Fibroblast of the aortic adventitia (primary cell): ENCODE measurements at places on chromosomes 1 and 21.

DNA sequence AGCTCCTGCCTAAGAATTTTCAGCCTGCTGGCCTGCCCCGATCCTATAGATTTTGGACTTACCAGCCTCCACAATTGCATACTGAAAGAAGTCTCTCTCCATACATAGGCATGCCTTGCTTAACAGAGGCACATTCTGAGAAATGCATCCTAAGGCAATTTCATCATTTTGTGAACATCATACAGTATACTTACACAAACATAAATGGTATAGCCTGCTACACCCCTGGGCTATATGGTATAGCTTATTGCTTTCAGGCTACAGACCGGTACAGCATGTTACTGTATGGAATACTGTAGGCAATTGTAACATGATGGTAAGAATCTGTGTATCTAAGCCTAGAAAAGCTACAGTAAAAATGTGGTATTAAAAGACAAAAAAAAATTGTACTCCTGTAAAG lies 174.7 kb downstream of the NRIP1 start:
- no peak for DNase-seq

GRCh38 chr1:6239950-6240768 lies 3.8 kb upstream of the HES3 start:
- peak; percentile 41 for DNase-seq

GRCh38 chr1:96538111-96538641 lies 183.4 kb upstream of the PTBP2 start:
- DNase-seq = peak; percentile 79

GRCh38 chr21:16633831-16634459 lies 878.9 kb upstream of the CXADR start:
- DNase-seq = peak; percentile 64

GRCh38 chr1:9774712-9775679 lies 48.8 kb downstream of the CLSTN1 start:
- no peak for DNase-seq

DNA sequence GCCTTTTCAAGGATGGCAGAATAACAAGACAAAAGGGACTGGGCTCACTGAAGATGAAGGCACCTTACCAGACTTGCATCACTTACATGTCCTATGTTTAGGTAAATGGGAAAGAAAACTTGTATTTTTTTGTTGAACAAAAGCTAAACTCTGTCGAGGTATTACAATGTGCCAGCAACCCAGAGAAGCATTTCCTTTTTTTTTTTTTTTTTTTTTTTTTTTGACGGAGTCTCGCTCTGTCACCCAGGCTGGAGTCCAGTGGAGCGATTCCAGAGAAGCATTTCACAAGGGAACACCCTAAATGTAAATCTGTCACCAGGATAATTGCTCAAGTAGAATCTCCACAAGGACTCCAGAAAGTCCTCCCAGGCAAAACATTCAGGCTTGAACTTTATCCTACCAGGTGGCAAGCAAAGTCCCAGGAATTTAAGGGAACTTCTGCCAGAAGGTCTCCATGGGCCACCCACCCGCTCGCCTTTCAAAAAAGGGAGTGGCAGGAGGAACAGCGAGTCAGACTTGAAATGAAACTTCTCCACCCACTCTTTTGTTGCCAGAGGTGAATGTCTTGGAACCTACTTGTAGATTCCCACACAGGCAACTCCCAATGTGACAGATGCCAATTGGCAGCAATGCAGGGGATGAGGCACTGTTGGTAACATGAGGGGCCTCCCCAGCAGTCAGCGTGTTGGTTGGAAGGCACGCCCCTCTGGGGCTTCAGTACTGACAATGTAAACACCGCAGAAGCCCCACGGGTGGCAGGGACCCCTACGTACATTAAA lies 125.0 kb downstream of the TIAM1 start:
- DNase-seq = peak; percentile 87

DNA sequence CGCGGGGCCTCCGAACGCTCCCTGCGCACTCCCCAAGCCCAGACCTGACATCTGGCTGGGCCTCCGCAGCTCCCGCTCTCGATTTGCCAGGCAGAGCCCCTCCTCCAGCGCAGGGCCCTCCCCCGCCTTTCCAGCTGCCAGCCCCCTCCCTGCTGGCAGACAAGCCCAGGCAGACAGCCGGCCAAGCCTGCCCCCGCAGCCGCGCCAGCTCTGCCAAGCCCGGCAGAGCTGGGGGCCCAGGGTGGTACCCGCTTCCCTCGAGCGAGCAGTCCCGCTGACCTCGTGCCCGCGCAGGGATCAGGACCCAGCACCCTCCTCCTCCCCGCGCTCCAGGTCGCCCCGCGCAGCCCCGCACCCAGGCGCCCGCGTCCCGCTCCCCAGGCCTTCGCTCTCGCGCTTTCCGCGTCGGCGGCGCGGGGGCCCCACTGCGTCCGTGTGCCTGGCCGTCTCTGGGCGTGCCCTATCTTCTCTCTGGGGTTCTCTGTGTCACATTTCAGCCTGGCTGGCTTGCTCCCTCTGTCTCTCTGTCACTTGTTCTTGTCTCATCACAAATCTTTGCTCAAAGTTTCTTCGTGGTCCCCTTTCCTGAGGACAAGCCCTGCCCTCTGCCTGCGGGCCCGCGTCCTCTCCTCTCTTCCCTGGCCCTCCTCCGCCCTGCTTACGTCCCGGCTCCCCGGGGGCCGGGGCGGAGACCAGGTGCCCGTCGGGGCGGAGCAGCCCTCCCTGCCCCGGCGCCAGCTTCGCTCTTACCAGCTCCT lies 580 bp downstream of the INKA2 start:
- DNase-seq = peak; percentile 29

DNA sequence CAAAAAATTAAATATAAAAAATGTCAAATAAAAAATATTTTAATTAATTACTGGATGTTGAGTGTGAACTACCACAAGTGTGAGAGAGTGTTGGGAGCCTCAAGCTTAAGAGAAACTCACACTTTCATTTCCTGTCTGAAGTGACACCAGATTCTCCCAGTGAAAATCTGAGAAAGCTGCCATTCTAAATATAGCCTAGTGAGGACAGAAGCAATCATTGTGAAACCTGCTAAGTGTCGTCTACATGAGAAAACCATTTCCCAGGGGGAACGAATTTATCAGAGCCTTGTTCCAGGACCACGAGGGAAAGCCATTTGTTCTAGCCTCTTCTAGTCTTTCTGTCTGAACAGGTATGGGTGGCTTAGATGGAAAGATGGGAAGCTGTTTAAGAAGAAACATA lies 329.3 kb upstream of the PRMT6 start:
- no peak for DNase-seq

- no peak for DNase-seq
Observed at GRCh38 chr1:104132382-104132973, 382.8 kb downstream of the AMY1C start.
